Activated CD4-positive, alpha-beta T cell treated with anti-CD3 and anti-CD28 coated beads, Interleukin-2, amount 50 U/mL, for 4 hours (primary cell): ENCODE measurements at places on chromosomes 5 and 9.

- no peak for DNase-seq
Observed at GRCh38 chr9:73565833-73566465, 414.3 kb downstream of the ANXA1 start.

DNA sequence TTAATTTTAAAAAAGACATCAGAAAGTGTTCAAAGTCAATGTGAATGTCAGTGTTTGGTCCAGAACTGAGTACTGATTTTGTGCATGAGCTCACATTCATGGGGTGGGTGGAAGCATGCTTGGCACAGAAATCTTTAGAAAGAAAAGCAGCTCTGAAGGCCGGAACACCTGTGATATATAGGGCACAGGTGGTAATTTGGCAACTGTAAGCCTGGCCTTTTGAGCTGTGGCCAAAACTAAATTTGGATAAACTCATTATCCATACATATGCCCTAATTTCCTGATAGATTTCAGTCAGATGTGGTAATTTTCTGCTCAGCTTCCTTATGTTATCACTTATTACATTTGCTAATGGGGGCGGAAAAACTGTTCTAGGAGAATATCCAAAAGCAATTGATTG lies 211.4 kb downstream of the HCN1 start:
- no peak for DNase-seq

- DNase-seq = no peak
Observed at GRCh38 chr9:120562861-120563443, 17.0 kb downstream of the CDK5RAP2 start.

GRCh38 chr9:130459941-130460669 lies 15.3 kb downstream of the ASS1 start:
- no peak for DNase-seq

DNA sequence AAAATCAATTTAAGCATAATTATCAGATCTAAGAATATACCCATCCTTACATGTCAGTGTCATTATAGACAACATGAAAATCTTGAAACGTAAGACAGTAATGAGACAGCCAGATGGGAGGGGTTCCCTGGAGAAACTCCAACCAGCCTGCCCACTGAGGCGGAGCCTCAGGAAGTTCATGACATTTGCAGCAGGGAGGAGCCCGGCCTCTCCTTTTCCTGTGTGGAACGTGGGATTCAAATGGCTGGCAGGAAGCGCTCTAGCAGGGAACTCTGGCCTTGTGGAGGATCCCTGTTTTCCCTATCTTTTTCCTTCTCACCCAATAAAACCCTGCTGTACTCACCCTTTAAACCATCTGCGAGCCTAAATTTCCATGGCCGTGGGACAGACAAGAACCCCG lies 176.6 kb upstream of the KCNN2 start:
- no peak for DNase-seq

GRCh38 chr5:154194345-154195329 lies 4.1 kb downstream of the GALNT10 start:
- no peak for DNase-seq

DNA sequence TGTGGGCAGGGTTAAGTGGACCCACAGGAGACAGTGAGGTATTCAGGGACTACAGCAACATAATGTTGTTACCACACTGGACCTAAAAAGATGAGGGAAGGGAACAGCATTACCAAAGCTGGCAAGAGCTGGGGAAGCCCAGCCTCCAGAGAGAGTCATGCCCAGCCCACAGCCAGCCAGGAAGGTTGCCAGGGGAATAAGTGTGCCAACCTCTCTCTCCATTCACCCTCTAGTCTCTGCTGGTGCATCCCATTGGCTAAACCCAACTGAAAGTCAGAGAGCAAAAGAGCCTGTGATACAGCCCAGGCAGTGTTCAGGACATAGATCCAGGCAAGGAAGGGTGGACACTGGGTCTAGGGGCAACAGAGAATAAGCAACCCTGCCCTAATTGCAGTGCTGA lies 35.8 kb upstream of the AFAP1L1 start:
- no peak for DNase-seq

GRCh38 chr5:9118852-9119251 lies 427.0 kb downstream of the SEMA5A start:
- DNase-seq = no peak

DNA sequence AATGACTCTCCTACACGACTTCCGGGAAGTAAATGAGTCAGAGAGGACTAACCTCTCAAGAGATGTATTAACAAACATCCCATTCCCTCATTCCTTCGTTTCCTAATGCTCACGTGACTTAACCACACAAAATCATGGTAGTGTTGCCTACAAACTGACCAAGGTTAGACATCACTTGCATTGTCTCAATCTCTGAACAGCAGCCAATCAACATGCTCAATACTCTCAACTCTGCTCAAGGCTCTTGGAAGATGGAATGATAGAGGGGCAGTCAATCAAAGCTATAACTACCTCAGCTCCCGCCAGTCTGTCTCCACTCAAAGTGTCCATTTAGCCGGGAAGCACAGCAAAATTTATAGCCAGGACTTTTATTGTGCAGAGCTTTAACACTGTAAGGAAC lies 143.8 kb upstream of the PIK3R1 start:
- no peak for DNase-seq

- no peak for DNase-seq
Observed at GRCh38 chr5:34501016-34501415, 155.1 kb upstream of the RAI14 start.

DNA sequence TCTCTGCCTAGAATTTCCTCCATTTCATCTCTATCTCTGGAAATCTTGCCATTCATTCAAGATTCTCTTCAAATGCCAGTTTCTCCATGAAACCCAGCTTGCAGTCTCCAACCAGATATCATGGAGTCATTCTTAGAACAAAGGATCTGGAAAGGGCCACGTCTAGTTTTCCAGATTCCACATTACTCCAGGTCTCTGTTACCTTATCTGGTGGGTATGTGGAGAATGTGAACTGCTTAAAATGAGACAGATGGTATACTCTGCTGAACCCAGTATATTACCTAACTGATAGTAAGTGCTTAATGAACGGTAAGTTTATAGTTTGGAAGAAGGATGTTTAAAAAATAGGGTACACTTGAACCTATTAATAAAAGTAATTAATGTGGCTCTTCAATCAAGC lies 52.3 kb upstream of the ZSWIM6 start:
- DNase-seq = no peak

GRCh38 chr9:95021166-95021886 lies 294.8 kb downstream of the AOPEP start:
- no peak for DNase-seq

GRCh38 chr5:7770436-7770835 lies 80.5 kb downstream of the CFAP90 start:
- DNase-seq = no peak

DNA sequence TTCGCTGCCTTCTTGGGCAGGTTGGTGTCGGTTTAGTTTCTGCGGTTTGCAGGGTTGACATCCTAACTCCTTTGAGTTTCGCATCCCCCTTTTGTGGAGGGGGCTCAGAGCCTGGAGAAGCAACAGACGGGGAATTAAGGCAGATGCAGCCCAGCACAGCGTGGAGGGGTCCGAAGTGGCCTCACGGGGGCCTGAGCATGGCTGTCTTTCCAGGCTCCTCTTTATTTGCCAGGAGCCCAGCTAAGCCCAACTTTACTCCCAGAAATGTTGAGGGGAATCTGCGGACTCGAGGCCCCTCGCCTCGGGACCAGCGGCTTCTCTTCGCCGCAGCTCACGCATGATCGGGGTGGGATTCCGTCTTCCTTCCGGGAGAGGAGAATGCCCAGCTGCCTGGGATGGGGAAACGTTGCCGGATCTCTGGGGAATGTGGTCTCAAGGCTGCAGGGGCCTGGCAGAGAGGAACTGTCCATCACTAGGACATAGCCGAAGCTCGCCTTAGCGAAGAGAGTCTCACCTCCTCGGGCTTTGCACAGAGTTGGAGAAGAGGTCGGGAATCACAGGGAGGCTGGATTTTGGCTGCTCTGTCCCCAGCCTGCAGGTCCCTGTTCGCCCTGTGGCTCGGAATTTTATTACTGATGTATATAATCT lies 1.3 kb downstream of the RAI14 start:
- no peak for DNase-seq

- DNase-seq = no peak
Observed at GRCh38 chr9:99192786-99193465, 28.8 kb downstream of the ALG2 start.

DNA sequence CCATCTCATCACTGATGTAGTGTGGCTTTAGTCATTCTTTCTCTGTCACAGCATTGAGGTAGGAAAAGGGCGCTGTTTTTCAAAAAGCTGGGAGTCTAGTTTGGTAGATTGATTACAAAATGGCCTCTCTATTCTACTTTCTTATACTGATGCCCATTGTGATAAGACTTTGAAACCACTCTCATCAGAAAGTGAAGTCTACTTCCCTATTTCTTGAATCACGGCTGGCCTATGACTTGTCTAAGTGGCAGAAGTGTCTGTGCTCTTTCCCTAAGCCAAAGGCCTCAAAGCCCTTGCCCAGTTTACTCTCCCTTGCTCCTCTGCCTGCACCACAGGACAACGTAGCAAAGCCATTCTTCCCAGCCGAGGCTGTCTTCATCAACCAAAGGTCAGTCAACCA lies 83.0 kb upstream of the IL33 start:
- DNase-seq = no peak

DNA sequence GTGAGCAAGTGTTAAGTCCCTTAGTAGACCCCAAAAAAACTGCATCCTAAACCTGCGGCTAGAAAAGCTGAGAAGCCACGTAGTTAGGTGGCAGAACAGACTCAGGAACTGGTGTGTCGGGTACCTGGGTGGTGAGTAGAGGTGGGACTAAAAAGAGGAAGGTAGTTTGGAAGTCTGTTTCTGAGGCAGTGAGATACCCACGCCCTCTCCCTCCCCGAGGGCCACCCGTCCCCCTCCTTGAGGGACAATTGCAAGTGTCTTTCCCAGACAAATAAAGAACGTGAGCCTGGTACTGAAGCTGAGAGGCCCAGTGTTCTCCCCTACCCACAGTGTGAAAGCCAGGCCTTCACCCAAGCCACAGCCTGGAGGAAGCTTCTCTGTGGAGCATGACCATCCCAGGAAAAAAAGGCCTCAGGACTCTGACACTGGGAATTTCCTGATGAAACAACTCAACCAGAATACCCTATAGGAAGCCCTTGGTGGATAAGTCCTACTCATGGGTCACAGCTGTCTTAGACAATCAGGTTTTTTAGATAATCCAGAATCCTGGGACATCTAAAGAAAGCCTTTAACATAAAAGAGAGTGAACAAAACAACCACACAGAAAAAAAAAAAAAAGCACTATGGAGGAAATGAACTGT lies 7.0 kb upstream of the CD74 start:
- no peak for DNase-seq

DNA sequence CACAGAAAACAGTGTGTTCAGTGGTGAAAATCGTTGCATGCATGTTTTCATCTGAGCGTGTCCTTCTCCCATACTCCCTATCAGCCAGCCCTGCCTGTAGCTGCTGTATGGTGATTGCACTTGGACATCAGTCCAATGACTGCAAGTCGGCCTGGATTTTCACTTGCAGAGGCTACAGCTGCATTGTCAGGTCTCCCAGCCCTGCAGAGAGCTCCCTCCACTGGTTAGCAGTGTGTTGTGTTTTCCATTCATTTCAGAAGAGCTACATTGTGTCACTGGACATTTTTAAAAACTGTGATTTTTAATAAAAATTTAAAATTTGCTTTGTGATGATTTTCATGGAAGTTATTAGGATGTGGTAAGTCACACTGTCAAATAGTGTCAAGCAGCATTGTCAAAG lies 96.6 kb downstream of the SYK start:
- no peak for DNase-seq

- DNase-seq = no peak
Observed at GRCh38 chr9:135248721-135249120, 161.3 kb downstream of the OLFM1 start.

GRCh38 chr9:137892424-137893191 lies 15.0 kb downstream of the CACNA1B start:
- no peak for DNase-seq

- no peak for DNase-seq
Observed at GRCh38 chr9:122051351-122052321, 41.5 kb downstream of the TTLL11 start.

DNA sequence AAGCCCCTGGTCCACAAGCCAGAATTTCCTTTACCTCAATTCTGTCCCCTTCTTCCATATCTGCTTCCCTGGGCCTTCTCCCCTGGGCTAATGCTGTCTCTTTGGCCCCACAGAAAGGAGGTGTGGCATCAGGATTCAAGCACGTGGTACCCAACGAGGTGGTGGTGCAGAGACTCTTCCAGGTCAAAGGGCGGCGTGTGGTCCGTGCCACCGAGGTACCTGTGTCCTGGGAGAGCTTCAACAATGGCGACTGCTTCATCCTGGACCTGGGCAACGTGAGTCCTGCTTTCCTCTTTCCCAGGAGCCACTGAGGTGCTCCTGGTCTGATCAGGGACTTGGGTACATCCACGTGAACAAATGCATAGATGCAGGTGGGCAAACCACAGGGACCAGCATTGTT lies 42.6 kb downstream of the GSN start:
- no peak for DNase-seq

GRCh38 chr9:77916820-77917219 lies 114.8 kb downstream of the GNAQ start:
- no peak for DNase-seq

DNA sequence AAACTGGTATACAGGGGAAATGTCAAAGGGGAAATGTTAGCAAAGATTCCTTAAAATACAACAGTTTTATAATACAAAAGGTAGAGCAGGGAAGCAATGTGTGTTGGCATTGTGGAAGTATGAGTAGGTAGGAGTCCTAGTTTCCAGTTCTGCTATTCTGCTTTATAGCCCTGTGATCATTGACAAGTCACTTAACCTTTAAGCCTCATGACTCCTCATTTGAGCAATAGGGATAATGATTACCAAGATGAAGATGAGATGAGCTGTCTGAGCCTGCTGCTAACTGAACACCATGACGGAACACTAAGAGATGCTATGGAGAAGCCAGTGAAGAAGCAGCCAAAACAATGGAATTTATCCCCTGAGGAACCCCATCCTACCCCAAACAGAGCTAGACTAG lies 251.7 kb downstream of the PAPPA start:
- no peak for DNase-seq

GRCh38 chr9:90816690-90817089 lies 15.1 kb downstream of the SYK start:
- no peak for DNase-seq

DNA sequence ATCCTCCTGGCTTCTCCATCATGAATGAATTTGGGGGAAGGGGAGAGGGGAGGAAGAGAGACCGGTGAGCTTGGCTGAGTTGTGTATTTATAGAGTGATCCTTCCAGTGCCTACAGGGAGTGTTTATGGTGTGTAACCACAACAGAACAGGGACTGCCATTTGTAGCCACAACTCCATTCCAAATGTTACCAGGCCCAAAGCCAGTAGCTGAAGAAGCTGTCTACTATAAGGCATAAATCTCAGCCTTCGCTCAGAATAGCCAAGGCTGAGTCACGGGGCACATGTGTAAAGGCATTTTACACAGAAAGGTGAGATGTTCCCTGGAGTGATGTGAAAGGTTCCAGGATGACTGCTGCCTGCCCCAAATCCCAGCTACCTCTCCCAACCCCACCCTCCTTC lies 2.5 kb downstream of the TMEM252 start:
- no peak for DNase-seq

DNA sequence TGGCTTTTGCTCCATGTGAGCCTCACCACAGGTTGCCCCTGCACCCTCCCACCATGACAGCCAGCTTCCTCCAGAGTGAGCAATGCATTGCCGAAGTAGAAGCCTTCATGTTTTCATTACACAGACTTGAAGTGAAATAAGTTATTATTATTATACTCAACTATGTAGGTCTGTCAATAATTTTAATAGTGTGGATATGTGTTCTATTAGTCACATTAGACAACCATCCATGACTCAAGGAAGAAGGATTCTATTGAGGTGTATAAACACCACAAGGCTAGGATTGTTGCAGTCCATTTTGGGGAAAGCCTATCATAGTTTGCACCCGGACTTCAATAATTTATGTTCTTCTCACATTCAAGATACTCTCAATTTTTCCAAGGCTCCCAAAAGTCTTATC lies 369.5 kb downstream of the TAF11L14 start:
- no peak for DNase-seq
